ENCODE measurements at places on chromosomes 3 and 15.

- DNase-seq, result no peak
Measured at GRCh38 chr15:93027413-93027812, 61.6 kb downstream of the RGMA start.

DNA sequence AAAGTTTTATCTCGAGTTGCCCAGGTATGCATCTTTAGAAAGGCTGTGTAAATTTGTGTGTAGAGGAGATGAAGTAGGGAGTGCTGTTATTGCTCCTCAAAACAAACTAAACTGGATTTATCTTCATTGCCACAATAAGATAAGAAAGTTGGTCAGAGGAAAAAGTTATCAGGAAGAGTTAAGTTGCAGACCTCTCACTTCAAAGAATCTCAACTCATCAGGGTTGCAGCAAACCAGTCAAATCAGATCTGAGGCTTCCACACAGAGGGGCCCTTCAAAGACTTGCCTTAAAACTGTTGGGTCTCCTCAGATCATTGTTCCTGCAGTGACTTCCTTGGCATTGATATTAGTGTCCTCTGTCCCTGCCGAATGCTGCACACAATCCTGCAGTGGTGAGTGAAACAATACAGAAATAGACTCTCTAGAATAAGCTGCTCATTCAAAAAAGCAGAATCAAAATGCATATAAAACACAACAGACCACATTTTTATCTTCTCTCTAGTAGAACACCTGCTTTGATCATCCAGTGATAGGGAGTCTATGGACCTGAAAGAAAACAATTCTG, 191.2 kb upstream of the CBLB start:
- no peak for DNase-seq

DNA sequence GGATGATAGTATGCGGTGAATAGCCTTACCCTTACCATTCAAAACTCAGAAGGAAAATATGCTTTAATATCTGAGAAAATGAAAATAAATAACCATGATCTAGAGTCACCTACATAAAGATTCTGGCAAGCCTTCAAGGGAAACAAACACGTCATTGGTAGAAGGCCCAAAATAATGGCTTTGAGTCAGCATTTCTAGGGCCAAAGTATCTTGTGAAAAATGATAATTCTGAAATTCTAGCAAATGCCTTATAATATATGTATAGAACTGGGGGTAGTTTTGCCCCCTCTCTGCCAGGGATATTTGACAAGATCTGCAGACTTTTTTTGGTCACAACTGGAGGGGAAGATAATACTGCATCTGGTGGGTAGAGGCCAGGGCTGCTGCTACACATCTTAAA, 15.4 kb downstream of the PLSCR1 start:
- DNase-seq, result no peak

DNA sequence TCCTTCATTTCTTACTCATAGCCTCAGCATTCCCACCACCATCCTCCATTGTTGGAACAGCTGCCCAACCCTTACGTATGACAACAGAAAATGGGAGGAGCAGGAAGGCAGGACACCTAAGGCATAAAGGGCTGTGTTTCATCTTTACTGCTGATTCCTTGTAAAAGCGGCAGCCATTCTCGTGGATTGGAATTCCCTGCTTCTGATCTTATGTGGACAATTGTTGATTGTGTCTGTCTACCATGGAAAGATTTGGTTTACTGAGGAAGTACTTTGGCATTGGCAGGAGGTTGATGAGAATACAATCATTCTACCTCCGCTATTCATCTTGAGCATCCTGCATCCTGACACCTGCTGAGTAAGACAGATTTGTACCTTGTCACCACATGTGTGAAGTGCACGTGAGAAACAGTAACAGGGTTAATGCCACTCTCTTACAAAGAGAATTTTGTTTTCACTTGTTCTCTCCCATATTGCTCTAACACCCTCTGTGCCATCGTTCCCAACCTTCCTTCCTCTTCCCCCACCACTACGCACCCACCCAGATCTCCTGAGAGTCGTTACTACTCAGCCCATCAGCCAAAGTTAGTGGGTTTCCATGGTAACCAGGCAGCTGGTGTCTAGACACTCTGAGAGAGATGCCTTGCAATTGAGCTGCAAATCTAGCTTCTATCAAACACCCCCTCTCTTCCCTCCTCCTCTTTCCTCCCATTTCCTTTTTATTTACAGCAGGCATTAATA, 75.7 kb downstream of the GAP43 start:
- DNase-seq, result no peak

GRCh38 chr3:64568895-64569517, 118.8 kb downstream of the ADAMTS9 start:
- no peak for DNase-seq

GRCh38 chr15:49187549-49188245, 17.6 kb downstream of the GALK2 start:
- DNase-seq, result no peak

GRCh38 chr3:128128251-128128650, 4.6 kb upstream of the RUVBL1 start:
- no peak for DNase-seq

GRCh38 chr15:75153565-75154276, 48.0 kb upstream of the C15orf39 start:
- no peak for DNase-seq
